Activated T-cell treated with anti-CD3 and anti-CD28 coated beads, Interleukin-2, amount 50 U/mL, for 1 hour (primary cell): ENCODE measurements at places on chromosomes 16 and 17.

GRCh38 chr16:70437017-70437581, 1.8 kb downstream of the ST3GAL2 start:
- DNase-seq: no peak

- DNase-seq: no peak
Measured at GRCh38 chr17:41982026-41982760, 15.6 kb downstream of the CNP start.

DNA sequence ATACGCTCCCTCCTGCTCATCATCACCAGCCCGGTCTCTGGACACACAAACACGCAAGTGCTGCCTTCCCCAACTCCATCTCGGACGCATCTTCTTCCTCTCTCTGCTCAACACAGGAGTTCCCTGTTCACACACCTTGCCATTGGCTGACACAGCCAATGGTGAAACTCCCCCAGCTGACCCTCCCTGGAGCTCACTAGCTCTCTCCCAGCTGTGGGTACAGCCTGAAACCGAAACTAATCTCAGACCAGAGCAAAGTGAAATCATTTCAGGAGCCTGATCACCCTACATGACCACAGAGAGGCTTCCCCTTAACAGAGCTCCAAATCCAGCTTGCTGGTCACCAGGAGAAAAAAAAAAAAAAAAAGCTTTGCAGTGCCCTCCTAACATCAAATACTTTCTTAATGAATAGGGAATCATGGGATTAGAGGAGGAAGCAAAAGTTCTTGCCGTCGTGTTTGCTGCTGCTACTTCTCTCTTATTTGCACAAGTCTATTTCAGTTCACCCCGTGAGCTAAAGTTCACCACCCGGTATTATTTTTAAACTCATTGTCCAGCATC, 8.3 kb downstream of the CUEDC1 start:
- peak; percentile 25 for DNase-seq

DNA sequence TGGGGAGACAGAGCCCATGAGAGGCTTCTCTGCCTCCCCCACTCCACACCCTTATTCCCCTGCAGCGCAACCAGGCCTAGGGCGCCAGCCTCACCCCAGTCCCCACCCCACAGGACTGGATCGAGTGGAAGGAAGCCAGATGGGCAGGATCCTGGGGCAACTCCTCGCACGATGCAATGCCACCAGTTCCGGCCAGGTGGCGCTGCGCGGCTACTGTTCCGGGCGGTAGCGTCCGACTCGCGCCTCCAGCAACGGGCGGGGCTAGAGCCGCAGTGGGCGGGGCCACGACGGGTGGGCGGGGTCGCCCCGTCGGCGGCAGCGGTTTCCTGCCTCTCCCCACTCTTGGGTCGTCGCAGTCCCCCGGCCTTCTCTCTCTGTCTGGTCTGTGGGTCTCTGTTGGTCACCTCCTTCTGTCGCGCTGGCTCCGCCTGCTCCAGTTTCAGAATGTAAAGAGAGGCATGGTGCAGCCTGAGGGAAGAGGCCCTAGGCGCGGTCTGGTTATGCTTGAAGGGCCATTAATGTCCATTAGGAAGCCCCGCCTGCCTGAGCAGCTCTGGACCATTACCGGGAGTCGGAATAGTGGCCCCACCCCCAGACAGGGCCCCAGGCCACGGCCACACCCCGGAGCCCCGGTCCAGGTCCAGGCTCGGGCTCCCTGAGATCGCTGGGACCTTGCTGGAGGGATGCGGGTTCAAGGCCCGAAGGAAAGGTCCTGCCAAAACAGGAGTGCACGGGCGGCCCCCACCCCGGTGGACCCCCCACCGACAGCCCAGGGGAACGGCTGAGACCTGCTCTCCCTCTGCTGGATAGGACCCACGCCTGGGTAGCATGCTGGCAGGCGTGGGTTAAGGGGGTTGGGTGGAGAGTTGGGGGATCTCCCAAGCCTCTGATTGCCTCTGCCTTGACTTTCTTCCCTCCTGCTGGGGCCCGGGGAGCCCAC, 3.3 kb upstream of the NHERF2 start:
- DNase-seq: peak; percentile 99

DNA sequence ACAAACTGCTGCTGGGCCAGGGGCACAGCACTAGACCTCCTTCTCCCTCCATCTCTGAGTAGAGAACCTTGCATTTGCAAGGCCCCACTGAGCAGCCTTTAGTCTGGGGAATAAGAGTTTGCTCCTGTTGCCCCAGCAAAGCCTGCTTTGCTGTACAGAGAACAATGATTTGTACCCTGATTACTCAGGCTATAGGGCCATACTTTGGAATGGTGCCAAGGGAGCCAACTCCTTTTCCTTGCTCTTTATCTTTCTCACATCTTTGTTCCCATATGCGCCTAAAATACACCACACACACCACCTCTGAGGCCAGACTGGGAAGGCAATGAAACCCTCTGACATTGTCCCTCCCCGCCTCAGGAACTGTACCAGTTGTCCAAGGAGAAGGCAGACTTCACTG, 21.2 kb downstream of the LIG3 start:
- no peak for DNase-seq

DNA sequence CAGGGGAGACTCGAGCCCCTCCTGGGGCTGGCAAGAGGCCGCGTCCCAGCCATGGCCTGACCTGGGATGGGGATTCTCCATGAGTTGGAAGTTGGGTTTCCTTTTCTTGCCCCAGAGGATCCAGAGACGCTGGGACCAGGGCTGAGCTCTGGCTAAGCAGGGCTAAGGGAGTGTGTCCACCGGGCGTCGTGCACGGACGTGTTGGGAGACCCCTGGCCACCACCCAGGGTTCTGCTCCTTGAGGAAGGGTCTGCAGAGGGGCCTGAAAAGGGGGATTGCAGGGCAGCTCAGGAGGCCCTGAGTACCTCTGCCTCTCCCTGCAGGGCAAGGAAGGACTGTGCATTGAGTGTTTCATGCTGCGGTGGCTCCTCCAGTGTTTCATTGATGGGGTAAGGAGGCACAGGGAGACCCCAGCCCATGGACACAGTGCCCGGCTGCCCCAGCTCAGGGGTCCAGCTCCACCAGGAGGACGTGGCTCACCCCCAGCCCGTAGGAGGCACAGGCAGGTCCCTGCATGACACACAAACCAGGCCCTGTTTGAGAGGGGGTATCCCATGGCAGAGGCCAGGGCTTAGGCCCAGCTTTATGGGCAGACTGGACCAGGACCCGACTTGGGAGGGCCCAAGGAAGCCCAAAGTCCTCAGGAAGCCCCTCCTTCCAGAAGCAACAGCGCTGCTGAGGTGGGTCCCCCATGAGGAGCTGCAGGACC, 47.5 kb downstream of the USP22 start:
- no peak for DNase-seq

- no peak for DNase-seq
Measured at GRCh38 chr17:62126292-62126691, 61.2 kb upstream of the MED13 start.

DNA sequence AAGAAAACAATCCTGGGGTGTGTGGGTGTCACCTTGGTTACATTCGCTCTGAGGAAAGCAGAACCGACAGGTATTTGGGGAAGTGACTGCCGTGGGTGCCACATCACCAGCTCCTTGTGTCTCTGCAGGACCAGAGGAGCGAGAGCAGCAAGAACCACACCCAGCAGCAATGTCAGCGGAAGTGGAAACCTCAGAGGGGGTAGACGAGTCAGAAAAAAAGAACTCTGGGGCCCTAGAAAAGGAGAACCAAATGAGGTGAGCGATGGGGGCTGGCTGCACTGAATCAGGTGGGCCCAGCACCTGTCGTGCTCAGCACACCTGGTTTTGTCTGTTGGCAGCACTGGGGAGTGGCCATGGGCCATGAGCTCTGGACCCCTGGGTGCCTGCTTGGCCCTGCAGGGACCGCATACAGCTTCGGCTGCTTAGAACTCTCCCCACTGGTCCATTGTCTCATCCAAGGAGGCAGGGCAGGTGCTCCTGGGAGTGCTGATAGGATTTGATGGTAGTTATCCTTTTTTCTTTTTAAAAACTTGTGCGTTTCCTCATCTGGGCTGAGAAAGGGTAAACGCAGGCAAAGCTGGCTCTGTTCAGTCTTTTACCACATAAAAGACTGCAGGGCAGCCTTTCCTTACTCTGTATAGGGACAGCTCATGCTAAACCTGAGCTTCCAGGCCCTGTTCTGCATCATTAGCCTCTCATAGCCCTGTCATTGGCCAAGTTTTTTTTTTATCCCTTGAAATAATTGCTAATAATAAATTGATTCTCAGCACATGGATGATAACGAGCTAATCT, 29.4 kb downstream of the HMOX2 start:
- DNase-seq: peak; percentile 76

GRCh38 chr16:46897471-46897870, 13.3 kb downstream of the GPT2 start:
- DNase-seq: no peak

- no peak for DNase-seq
Measured at GRCh38 chr17:9355846-9356245, 219.8 kb downstream of the STX8 start.

GRCh38 chr16:72677662-72678447, 370.1 kb downstream of the ZFHX3 start:
- DNase-seq: no peak
